Mammary epithelial cell (primary cell): ENCODE measurements at places on chromosomes 1 and 21. TPM values are rescaled to one million over a fixed set of nuclear protein-coding genes. Genes with fewer than 3 reads are reported as not detected.

- no peak for DNase-seq
Observed at GRCh38 chr1:60670302-60670701, 412.1 kb upstream of the NFIA start.

The LCK gene
- not detected for total RNA-seq

The AK5 gene
- total RNA-seq = 1.7 TPM

The ARL8A gene
- total RNA-seq = 36.7 TPM

GRCh38 chr1:206081856-206082255 is 28.9 kb downstream of the RHEX start:
- DNase-seq = no peak

DNA sequence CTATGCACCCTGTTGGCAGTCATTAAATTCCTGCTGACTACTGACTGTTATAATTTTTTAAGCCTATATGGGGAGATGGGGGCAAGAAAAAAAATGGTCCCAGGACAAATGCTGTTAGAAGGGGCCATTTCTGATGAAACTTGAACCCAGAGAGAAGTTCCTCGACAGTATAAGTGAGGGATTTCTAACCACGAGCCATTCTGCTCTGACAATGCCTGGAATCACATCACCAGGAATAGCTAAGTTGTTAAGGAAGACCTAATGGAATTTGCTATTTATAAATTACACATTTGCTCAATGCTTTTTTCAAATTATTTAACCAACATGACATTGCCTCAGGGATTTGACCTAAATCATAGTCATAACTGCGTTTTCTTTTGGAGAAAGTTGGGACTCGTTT is 55.2 kb downstream of the LHX9 start:
- no peak for DNase-seq
